ENCODE measurements at places on chromosomes 2 and 18. TPM values are rescaled to one million over a fixed set of nuclear protein-coding genes. Genes with fewer than 3 reads are reported as not detected.

HOXD3 gene
- 1.4 TPM for total RNA-seq

REG3A gene
- not detected for total RNA-seq

STARD6 gene
- not detected for total RNA-seq

BCL2 gene
- 24.2 TPM for total RNA-seq

NEB gene
- total RNA-seq = 13.0 TPM

DNA sequence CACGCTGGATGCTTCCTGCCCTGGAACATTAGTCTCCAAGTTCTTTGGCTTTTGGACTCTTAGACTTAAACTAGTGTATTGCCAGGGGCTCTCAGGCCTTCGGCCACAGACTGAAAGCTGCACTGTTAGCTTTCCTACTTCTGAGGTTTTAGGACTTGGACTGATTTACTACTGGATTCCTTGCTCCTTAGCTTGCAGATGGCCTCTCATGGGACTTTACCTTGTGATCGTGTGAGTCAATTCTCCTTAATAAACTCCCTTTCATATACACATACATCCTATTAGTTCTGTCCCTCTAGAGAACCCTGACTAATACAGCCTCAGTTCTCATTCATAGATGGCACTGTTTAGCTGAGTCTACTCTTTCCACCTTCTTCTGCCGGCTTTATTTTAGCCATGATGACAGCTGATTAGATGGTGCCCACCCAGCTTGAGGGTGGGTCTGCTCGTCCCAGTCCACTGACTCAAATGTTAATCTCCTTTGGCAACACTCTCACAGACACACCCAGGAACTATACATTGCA, 389.1 kb downstream of the NYAP2 start:
- no peak overlapping the region for H3K27ac ChIP-seq
- H3K27me3 ChIP-seq = no peaks in the 10 kb centered on the region
- no peak overlapping the region for H3K4me3 ChIP-seq
- no peaks in the 10 kb centered on the region for H3K36me3 ChIP-seq

CPO gene
- not detected for total RNA-seq

DNA sequence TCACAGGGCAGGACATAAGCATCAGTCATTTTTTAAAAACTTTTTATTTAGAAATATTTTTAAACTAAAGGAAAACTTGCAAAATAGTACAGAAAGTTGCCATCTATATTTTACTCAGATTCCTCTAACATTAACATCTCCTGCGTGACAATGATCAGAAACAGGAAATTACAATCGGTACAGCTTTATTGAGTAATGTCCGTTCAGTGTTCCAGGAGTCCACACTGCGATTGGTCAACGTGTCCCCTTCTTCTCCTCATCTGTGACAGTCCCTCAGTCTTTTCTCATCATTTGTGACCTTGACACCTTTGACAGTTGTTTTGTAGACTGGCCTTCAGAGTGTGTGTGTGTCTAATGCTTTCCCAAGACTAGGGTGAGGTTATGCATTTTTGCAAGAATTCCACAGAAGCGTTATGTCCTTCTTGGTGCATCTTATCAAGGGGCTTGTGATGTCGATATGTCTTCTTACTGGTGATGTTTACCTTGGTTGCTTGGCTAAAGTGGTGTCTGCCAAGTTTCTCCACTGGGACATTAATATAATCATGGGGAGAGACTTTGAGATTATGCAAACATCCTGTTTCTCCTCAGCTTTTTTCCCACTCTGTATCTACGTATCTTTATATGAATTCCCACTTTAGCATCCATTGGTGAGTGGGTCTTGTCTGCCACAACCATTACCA, 21.4 kb upstream of the TMEM177 start:
- DNase-seq = no peak
- H3K4me1 ChIP-seq = no peaks in the 10 kb centered on the region
- H3K27ac ChIP-seq = no peak overlapping the region
- H3K36me3 ChIP-seq = no peaks in the 10 kb centered on the region

KCTD1 gene
- total RNA-seq = 13.9 TPM

DNA sequence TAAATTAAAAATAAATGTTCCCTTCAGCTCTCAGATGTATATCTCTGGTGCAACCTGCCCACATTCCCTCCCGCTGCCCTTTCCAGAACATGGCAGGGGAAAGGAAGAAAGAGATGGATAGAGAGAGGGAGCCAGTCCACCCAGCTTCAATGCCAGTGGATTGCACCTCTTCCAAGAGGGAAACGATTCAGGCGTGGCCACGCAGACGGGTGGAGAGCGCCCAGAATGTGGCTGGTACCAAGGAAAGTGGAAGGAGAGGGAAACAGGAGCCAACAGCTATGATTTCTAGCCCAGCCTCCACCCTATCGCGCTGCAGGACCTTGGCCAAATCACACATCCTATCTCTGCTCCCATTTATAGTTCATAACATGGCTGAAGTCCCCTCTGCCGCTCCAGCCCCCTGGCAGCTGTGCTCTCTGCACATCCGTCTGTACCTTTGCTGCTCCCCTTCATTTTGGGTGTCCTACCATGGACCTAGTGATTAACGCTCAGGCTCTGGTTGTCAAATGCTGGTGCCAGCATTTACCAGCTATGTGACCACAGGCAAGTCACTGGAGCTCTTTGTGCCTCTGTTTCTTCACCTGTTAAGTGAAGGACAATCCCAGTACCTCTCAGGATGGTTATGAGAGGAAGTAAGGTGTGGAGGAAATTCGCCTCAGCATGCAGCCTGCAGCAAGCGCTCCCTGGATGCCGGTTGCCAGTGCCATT, 66.5 kb downstream of the SFXN5 start:
- no peak for DNase-seq
- no peak overlapping the region for H3K27ac ChIP-seq
- H3K27me3 ChIP-seq = no peaks in the 10 kb centered on the region
- no peak overlapping the region for H3K4me3 ChIP-seq

DNA sequence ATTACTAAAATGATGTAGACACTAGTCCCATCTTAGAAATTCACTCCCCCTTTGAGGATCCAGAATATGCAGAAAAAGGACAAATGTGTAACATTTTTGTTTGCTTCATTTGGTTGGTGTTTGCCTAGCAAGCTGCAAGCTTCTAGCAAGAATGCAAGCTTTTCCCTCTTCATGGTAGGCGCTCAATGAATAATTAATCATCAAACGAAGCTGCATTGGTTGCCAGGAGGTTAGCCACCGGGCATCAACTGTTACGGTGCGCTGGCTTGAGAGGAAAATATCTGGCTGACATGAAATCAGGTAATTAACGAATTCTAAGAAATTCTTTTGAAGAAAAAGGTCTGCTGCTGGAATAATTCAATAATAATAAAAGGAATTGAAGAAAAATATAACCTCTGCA, 341.0 kb upstream of the KYNU start:
- H3K36me3 ChIP-seq = no peaks in the 10 kb centered on the region
- no peak overlapping the region for H3K27ac ChIP-seq
- H3K27me3 ChIP-seq = no peaks in the 10 kb centered on the region
- no peaks in the 10 kb centered on the region for H3K4me1 ChIP-seq

ASB18 gene
- 44.4 TPM for total RNA-seq

GRCh38 chr2:238861013-238861730, 13.3 kb downstream of the TWIST2 start:
- H3K4me1 ChIP-seq = peaks cover 9% of the 10 kb centered on the region
- DNase-seq = no peak
- no peaks in the 10 kb centered on the region for H3K36me3 ChIP-seq
- no peak overlapping the region for H3K4me3 ChIP-seq

- H3K27me3 ChIP-seq = no peaks in the 10 kb centered on the region
- no peaks in the 10 kb centered on the region for H3K4me1 ChIP-seq
- no peak overlapping the region for H3K4me3 ChIP-seq
- DNase-seq = no peak
Observed at GRCh38 chr18:73381016-73381698, 513.4 kb upstream of the NETO1 start.

GRCh38 chr2:140422759-140423158, 1642.6 kb upstream of the NXPH2 start:
- H3K4me1 ChIP-seq = no peaks in the 10 kb centered on the region
- H3K4me3 ChIP-seq = no peak overlapping the region
- no peaks in the 10 kb centered on the region for H3K36me3 ChIP-seq
- no peak overlapping the region for H3K27ac ChIP-seq
- no peaks in the 10 kb centered on the region for H3K27me3 ChIP-seq

- H3K27ac ChIP-seq = no peak overlapping the region
- no peak for DNase-seq
- H3K36me3 ChIP-seq = no peaks in the 10 kb centered on the region
- no peak overlapping the region for H3K4me3 ChIP-seq
- H3K4me1 ChIP-seq = no peaks in the 10 kb centered on the region
Observed at GRCh38 chr2:43009448-43009847, 217.0 kb downstream of the ZFP36L2 start.

GRCh38 chr2:100041946-100042345, 100.4 kb downstream of the AFF3 start:
- no peak overlapping the region for H3K27ac ChIP-seq
- H3K36me3 ChIP-seq = no peaks in the 10 kb centered on the region
- no peaks in the 10 kb centered on the region for H3K4me1 ChIP-seq
- DNase-seq = no peak

GRCh38 chr2:197280015-197280702, 30.4 kb downstream of the ANKRD44 start:
- no peak overlapping the region for H3K27ac ChIP-seq
- no peaks in the 10 kb centered on the region for H3K36me3 ChIP-seq

GRCh38 chr2:119694470-119694844, 15.5 kb downstream of the TMEM177 start:
- no peak for DNase-seq
- peaks cover 3% of the 10 kb centered on the region for H3K36me3 ChIP-seq
- H3K4me1 ChIP-seq = no peaks in the 10 kb centered on the region
- no peak overlapping the region for H3K4me3 ChIP-seq
- H3K27me3 ChIP-seq = peaks cover 7% of the 10 kb centered on the region

- no peak overlapping the region for H3K27ac ChIP-seq
- DNase-seq = no peak
- H3K4me1 ChIP-seq = no peaks in the 10 kb centered on the region
- H3K36me3 ChIP-seq = no peaks in the 10 kb centered on the region
- H3K4me3 ChIP-seq = no peak overlapping the region
Observed at GRCh38 chr18:68740966-68741365, 26.1 kb upstream of the TMX3 start.

OXER1 gene
- total RNA-seq = 0.58 TPM

DNA sequence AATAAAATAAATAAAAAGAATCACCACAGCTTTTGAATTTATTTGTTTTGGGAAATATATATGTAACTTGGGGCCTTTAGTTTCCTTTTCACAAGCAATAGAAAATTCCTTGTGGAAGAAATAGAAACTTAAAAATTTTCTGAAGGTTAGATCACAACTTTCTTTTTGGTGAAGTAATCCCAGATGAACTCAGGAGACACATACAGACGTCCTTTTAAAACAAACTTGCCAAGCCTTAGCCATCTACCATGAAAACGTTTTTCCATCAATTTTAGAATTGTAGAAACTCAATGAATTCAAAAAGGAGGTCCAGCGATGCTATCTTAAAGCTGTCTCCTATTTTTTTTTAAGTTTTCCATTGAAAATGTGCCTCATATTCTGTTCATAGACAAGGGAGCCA, 225.6 kb downstream of the ASXL3 start:
- no peak for DNase-seq
- H3K4me3 ChIP-seq = no peak overlapping the region
- no peaks in the 10 kb centered on the region for H3K36me3 ChIP-seq

- peaks cover 5% of the 10 kb centered on the region for H3K4me1 ChIP-seq
- no peak for DNase-seq
- H3K36me3 ChIP-seq = no peaks in the 10 kb centered on the region
- H3K27me3 ChIP-seq = no peaks in the 10 kb centered on the region
Observed at GRCh38 chr2:45276914-45277313, 267.7 kb upstream of the SIX2 start.

GRCh38 chr2:240954436-240955305, 43.7 kb upstream of the SNED1 start:
- DNase-seq = no peak
- peaks cover 17% of the 10 kb centered on the region for H3K4me1 ChIP-seq
- no peaks in the 10 kb centered on the region for H3K27me3 ChIP-seq
- no peak overlapping the region for H3K4me3 ChIP-seq

EPB41L5 gene
- total RNA-seq = 16.3 TPM

DNA sequence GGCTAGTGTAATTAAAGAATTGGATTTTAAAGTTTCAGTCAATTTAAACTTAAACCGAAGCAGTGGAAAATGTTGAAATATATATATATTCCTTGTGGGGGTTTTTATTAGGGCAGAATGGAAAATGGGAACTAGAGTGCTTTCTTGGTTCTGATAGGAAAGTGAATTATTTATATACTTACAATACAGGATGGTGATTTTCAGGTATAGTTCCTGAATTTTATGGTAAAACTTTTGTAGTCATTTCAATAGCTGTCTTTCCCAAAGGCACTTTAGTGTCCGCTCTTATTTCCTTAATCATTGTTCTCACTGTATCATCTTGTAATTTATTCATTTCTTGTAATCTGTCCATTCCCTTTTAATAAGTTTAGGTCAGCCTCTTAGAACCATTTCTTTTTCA, 1.9 kb downstream of the RPL37A start:
- peaks cover 63% of the 10 kb centered on the region for H3K36me3 ChIP-seq
- no peak overlapping the region for H3K27ac ChIP-seq
- DNase-seq = no peak
- H3K27me3 ChIP-seq = no peaks in the 10 kb centered on the region

TMEM200C gene
- total RNA-seq = 0.62 TPM

MAL gene
- total RNA-seq = 3.5 TPM
